Left ventricle myocardium inferior (tissue), 1 donor: ENCODE measurements at places on chromosomes 2 and 18. TPM values are rescaled to one million over a fixed set of nuclear protein-coding genes. Genes with fewer than 3 reads are reported as not detected.

DNA sequence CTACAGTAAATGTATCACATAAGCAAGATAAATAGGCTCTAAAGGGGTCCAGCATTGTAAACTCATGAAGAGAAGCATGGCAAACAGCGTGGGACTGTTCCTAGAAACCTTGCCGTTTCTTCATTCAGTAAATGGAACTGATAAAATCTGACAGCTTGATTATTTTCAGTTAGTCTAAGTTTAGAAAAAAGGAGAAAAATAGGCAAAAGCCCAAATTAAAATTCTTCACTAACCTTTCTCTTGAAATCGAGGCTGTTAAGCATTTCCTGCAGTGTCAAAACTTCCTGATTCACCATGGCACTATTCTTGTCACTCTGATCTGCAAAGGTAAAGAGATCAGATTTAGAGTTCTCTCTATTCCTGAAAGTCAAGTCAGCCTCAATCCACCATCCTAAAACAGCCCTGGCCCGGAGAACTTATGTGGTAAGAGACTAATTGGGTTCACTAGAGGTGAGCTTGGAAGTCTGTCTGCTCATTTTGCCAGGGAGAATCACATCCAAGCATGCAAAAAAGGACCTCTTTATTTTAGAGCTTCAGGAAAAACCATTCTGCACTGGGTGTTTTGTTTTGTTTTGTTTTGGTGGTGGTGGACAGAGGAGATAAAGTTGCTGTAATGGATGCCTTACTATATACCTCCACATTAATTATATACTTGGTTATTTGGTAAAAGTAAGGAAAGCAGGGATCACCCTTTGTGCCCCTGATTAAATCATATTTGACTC, 52.4 kb upstream of the STAT1 start:
- DNase-seq = no peak

DNA sequence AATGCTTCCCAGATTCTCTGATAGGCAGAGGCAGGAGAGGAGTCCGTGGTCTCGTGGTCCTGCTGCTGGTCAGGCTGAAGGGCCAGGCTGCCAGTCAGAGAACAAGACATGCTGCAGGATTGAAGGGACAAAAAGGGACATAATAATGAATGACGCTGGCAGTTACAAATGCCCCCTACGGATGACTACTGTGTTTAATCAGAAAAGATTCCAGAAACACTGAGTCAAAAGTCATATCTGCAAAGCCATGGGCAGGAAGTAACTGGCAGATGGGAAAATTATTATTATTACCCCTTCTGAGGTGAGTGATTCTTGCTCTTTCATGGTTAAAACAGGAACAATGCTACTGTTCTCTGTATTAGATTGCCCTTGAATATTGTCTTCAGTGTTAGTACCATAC, 19.0 kb downstream of the LCT start:
- DNase-seq = no peak

- DNase-seq = no peak
Observed at GRCh38 chr2:150545916-150546315, 58.4 kb upstream of the RND3 start.

- DNase-seq = no peak
Observed at GRCh38 chr2:88852753-88853402, 161.4 kb downstream of the RPIA start.

DNA sequence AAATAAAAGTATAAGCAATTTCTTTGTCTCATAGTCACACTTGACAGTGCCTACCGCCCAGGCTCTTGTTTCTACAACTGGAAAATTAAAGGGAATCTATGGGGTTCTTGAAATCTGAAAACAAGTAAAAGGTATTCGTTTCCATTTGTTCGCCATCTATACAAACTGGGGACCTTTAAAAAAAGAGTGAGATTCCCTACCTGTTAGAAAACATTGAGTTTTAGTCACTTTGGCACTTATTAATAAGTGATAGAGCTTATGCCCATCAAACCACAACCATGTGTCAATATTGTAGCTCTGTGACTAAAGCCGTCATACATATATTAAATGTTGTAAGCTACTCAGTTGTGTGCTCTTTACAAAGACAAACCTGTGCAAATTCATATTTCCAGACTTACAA, 13.2 kb downstream of the FN1 start:
- DNase-seq = no peak

- DNase-seq = peak; percentile 17
Observed at GRCh38 chr2:209872675-209873074, 101.0 kb downstream of the UNC80 start.

GRCh38 chr2:18998491-18998890, 359.9 kb downstream of the OSR1 start:
- no peak for DNase-seq

UPP2 gene
- not detected for total RNA-seq

TEX44 gene
- not detected for total RNA-seq
